Activated T-cell treated with anti-CD3 and anti-CD28 coated beads, Interleukin-2, amount 50 U/mL, for 48 hours (primary cell): ENCODE measurements at places on chromosomes 6 and 20.
A peak's percentile ranks its signal among the peaks of the same experiment; 100 is the strongest.

DNA sequence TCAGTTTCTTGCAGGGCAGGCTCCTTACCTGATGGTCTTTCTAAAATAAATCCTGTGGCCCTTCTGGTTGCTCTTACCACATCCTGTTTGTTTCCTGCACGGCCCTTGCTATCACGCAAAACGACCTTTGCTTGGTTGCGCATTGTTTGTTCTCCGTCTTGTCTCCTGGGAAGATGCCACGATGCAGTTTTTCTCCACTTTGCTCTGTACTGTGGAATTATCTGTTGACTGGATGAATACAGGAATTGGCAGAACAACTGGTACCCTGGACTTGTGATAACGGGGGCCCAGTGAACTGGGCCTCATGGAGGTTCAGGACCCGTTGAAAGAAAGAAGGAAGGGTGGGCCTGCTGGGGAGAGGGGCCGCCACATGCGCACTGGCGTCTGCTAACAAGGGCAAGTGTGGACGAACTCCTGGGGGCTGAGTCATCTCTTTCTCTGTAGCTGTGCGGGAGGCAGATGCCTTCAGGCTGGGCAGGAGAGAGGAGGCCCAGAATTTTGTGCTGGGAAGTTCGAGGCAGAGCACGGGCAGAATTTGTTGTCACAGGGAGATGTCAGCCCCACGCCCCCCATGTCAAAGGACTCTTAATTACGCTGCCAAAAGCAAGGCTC is 139.9 kb downstream of the BMP7 start:
- DNase-seq: no peak

DNA sequence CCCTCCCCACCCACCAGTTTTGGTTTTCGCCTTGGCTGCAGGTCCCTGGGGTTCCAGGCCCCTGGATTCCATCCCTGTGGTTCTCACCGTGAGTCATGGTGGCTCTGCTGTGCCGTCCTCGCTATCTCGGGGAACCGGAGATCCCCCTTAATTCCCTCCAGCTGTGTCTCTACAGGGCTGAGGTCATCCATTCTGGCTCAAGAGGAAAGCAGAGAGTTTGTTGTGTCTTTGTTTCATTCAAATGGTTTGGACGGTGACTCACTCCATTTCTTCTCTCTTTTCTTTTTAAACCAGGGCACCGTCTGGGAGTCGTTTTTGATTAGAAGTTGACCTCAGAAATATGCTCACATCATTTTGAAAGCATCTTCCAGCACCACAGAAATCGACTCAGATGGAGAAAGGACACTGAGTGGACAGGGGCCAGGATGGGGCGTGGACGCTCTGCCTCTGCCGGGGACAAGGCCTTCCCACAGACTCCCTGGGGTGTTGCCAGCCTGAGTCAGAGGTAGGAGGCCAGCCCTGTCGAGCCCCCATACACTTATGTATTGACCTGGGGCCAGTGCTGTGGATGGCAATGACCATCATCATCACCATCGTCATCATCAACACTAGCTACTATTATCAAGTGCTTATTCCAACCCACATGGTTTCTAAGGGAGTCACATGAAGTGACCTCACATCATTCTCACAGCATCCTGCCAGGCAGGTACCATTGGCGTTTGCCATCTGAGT is 176.2 kb downstream of the NFATC2 start:
- no peak for DNase-seq

- DNase-seq: no peak
These were observed 159.6 kb upstream of the MYLIP start for GRCh38 chr6:15969236-15969778.

DNA sequence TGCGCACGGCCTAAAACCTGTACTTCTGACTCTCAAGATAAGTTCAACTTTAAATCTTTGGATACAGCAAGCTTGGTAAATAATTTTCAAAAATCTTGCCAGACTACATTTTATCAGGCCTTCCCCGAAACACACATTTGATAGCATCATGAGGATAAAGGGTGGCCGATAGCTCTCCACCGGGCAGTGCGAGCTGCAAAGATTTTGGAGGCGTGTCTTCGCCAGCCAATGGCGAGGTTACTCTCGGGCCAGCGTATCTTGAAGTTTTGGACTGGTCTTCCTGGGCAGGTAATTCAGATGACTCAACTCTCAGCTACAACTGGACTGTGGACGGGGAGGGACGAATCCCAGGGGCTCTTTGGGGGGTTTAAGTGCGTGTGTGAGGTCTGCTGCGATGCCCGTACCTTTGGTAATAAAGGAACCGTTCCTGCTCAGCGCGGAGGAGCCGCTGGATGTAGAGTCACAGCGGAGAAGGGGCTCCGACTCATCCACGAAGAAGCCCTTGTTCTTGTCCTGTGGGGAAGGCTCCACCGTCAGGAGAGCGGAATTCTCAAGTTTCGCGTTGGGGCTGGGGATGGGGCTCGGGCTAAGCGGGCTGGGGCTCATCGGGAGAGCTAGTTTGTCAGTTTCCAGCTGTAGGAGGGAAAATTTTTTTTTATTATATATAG is 75.3 kb downstream of the TNFRSF21 start:
- DNase-seq: no peak

DNA sequence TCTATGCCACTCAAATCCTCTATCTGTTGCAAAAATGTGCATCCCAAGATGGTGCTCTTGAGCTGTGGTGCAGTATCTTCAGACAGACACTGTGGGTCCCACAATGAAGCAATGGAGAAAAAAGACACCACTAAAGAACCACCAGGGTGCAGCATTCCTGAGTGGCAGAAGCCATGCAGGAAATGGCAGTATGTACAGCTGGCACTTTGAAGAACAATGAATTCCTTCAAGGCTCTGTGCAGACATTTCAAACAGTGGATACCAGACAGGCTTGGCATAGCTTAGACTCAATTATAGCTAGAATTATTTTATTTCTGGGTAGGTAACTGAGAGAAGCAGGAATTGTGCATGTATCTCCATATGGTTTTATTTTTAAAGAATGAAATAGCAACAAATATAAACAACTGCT is 24.0 kb upstream of the HDAC2 start:
- no peak for DNase-seq

GRCh38 chr6:85640821-85641220 is 1.9 kb downstream of the SYNCRIP start:
- DNase-seq: no peak

DNA sequence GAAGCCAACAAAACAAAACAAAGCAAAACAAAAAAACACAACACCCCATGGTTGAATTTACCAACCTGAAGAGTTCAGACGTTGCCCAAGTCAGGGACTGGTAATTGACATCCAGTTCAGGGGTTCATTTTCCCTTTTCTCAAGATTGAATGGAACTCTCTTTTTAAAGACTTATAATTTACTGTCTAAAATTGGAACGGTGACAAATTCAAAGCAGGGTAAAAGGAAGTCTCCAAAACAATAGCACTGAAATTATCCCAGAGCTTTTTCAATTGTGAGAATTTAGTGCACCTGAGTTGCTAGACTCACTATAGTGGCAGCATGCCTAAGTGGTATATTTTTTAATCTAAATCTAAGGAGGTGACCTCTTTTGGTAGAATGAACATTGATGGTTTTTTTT is 90.9 kb upstream of the PREP start:
- no peak for DNase-seq

GRCh38 chr6:143006787-143007186 is 53.9 kb upstream of the AIG1 start:
- no peak for DNase-seq

DNA sequence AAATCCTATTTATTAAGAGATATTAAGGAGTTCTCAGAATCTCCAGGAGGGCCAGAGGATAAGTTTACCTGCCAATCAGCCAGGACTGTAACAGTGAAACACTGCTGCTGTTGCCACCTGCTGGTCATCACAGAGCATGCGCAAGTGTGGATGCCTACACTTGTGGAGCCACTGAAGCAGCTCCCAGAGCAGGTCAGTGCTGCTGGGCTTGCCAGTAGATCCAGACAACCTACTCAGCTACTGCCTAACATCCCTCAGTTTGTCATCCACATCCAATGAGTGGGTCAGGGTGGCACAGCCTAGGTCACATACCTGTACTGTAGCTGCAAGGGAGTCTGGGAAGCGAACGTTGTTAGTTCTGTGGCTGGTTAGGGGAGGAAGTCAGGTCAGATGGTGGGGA is 18.3 kb upstream of the NHSL1 start:
- peak; percentile 64 for DNase-seq

DNA sequence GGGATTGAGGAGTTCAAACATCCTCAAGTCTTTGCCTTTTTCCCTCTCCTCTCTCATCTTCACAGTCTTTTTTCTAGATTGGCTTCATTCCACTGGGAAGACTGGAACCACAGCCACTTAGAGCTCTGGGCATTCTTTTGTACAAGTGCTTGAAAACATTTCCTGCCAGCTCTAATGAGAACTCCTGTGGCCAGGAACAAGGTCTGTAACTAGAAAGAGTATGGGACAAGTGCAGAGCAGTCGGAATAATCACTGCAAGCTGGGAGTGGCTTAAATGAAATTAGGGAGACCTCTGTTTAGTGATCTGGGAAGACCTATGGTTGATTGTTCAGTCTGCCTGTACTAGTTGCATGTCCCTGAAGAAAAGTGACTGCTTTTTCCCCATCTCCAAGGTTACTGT is 41.0 kb upstream of the SMIM8 start:
- no peak for DNase-seq

DNA sequence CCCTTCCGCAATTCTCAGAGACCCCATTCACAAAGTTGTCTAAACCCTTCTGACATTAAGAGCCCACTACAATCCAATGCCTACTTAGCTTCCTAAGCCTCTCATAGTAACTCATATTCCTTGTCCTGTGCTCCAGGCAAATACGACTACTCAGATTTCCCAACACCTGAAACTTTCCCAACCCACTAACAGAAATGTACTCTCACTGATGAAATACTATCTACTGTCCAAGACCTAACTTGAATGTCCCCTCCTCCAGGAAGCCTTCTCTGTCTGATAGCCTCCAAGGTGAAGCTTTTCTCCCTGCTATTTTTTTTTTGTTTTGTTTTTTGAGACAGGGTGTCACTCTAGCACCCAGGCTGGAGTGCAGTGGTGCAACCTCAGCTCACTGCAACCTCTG is 30.4 kb downstream of the GPLD1 start:
- no peak for DNase-seq

DNA sequence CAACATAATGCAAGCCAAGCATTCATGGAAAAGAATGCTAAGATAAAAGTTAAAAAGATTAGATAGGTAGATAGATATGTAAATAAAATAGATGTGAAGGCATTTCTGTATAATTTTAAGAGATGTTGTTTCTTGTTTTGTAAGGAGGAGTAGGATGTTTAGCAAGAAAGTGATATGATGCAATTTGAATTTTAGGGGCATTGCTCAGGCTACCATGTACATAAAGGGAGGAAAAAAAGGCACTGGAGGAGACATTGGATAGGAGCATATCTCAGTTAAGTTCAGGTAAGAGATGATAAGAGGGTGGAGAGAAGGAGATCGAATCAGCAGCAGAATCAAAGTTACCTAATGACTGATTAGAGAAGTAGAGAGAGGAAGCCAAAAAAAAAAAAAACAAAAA is 194.7 kb downstream of the TENT5A start:
- DNase-seq: no peak

- DNase-seq: no peak
These were observed 193.2 kb upstream of the COL21A1 start for GRCh38 chr6:56440551-56440981.

DNA sequence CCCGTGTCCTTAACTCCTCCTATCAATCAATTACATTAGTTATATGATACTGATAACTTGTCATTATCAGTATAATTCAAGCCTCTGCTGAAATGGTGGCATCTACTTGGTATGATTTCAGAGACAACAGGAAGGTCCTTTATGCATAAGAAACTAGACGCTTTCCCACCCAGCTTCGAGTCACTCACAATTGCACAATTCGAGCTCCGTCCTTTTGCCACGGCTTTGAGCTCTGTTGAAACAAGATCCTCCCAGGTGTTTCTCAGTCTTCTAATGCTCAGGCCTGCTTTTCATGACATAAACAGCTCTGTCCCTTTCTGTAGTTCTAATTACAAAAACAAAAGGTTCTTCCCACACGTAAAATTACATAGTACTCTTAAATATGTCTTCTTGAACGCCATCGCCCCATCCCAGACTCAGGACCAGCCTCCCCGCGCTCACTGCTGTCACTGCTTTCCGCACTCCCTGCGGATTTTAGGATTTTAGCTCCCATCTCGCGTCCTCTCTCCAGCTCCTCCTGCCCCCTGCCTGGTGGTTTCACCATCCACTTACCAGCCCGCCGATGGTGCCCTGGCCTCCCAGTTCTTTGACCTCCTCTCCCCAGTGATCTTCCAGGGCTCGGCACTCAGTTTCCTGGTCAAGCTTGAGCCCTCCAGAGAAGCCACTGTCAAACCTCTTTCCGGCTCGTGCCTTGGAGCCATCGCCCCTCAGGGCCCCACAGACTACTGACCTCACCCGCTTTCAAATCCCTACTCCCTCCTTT is 23.2 kb upstream of the PNPLA1 start:
- no peak for DNase-seq

DNA sequence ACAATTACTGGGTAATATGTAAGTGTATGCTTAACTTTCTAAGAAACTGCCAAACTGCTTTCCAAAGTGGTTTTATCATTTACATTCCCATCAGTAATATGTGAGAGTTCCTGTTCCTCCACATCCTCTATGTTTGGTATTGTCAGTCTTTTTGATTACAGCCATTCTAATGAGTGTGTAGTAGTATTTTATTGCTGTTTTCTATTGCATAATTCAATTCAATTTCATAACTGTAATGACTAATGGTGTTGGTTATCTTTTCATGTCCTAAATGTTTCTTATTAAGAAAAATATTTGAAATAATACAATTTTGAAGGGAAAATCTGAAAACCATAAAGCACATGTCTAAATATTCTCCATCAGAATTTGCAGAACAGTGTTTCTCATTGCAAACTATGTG is 119.3 kb downstream of the MAP3K7 start:
- DNase-seq: no peak

DNA sequence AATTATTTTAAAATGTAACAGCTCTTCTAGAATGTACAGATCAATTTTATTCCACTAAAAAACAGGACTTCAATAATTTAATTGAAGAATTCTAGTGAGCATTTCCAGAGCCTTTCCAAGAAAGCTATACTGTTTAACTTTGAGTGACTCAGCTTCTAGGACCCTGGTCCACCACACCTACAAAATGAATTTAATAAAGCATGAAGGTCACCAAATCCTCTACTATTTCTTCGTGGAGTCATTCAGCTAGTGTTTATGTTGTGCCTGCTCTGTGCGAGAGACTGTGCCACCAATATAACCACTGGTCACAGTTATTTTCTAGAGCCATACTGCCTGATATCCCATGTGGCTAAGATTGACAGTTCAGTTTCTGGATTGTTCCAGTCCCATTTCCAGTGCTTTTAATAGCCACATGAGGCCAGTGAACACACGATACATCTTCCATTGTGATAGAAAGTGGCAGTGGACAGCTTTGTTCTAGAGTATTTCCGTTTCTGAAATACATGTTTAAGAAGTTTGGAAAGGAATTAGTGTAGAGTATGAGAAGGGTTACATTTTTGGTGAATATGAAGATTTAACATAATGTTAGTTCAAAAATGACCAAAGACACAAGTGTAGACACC is 160.7 kb downstream of the MTHFD1L start:
- DNase-seq: no peak

DNA sequence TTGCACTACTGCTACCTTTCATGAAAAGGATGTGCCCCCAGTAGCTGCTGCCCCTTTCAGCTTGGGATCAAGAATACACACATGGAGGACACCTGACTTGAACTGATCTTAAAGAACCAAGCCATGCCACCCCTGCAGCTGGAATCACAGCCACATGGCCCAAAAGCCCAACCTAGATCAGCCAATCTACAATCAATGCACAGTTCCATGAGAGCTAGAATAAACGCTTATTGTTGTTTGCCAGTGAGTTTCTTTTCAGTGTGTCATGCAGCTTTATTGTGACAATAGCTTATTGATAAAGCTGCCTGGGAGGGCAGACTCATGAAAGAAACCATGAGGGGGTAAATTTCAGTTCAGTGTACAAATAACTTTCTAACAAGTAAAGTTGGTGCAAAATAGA is 397.7 kb downstream of the PTPRT start:
- DNase-seq: no peak
